Putamen (tissue), 1 donor: ENCODE measurements at places on chromosomes 12 and 14.

GRCh38 chr12:64029013-64029857 is 184.7 kb downstream of the SRGAP1 start:
- no peak for DNase-seq

GRCh38 chr12:81170072-81170471 is 92.2 kb downstream of the ACSS3 start:
- DNase-seq, result no peak

DNA sequence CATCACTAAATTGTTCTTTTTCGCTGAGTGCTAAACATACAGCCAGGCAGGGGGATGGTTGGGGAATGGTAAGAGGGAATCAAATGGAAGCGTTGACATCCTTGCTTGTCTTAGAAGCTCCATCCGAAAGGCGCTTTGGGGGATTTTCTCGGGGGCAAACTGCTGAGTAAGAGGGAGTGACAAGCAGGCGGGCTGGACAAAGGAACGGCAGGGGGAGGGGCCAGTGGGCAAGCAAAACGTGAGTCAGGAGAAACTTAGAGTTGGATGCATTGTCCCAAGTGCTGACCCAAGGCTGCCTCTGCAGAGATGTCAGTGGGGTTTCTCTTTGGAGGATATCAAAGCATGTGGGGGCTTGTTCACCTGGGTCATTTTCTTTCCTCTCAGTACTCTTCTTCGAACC is 480.5 kb downstream of the VRK1 start:
- DNase-seq, result no peak

DNA sequence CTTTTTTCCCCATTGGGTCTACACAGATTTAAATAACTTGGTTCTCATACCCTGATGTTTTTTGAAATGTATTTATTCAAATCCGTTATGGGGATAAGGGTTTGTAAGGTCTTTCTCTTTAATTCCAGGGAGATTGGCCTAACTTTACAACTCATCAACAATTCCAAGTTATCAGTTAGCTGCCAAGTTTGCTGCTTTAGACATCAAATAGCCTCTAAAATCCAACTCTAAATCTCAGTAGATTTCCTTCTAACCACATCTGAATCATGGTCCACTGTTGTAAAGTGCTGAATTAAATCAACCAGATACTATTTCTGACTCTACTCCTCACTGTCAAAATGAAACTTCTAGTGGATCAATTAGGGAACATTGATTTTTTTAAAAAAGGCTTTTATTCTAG is 364.1 kb upstream of the E2F7 start:
- no peak for DNase-seq

DNA sequence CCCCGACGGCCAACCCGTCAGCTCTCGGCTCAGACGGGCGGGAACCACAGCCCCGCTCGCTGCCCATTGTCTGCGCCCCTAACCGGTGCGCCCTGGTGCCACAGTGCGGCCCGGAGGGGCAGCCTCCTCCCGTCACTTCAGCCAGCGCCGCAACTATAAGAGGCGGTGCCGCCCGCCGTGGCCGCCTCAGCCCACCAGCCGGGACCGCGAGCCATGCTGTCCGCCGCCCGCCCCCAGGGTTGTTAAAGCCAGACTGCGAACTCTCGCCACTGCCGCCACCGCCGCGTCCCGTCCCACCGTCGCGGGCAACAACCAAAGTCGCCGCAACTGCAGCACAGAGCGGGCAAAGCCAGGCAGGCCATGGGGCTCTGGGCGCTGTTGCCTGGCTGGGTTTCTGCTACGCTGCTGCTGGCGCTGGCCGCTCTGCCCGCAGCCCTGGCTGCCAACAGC is at the start of gene WNT1:
TSS of gene WNT1 (plus strand) at position 32 of the 450 bp plus-strand sequence. CDS start at position 361, 329 bp downstream.
- DNase-seq, result no peak

DNA sequence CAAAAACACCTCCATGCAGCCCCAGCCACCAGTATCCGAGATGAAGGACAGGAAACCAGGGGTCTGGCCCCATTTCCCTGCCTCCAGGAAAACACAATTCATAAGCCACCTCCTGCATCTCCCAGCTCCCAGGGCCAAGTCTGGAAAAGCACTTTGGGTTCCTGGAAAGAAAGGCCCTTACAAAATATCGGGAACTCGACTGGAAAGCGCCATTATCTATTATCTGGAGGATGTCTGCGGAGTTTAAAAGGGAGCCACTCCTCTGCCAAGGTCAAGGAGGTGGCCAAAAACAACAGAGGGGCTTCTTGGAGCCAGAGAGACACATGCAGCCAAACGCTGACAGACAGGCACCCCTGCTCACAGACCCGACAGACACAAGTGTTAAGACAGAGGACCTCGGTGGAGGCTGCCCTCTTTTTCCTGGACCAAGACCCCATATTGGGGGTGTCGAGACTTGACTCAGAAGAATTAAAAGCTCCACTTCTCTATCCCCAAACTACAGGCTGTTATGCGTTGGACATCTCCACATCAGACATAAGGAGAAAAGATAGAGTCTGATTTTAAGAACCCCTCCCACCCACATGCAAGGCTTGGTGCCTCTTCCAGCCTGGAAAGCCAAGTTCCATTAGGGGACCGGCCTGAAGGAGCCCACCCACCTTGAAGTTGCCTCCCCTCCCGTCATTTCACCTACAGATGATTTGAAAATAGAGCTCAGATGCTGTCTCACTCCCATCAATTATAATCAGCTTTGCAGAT is 9.6 kb downstream of the ACTN1 start:
- DNase-seq, result no peak

GRCh38 chr14:75371297-75371696 is 56.5 kb upstream of the JDP2 start:
- DNase-seq, result no peak

DNA sequence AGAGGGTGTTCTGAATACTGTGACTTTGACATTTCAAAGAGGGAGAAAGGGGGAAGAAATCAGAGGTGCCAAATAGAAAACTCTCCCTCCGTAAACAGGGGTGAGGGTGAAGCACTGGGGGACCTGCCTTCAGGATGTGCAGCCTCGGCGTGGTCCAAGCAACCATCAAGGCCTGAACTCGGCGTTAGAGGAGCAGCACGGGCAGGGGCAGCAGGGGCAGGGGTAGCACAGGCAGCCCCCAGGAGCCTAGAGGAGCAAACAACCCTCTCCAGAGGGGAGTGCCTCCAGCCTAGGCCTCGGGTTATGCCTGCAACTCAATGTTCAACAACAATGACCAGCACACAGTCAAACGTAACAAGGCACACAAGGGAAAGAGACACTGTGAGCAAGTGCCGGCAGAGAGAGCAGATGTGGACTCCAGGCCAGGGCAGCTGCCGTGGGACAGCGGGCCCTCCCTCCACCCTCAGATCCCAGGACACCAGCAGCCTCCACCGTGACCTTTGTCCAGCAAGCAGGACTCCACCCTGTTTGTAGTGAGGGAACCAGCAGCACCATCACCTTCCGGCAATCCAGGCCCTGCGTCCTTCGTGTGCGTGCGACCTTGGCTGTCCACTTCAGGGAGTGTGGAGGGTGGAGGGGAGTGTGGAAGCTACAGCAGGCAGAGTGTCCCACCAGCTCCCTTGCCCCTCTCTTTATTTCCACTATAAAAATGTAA is 18.0 kb downstream of the GALNT9 start:
- no peak for DNase-seq

- no peak for DNase-seq
Measured at GRCh38 chr14:55341781-55342180, 69.8 kb downstream of the ATG14 start.

- no peak for DNase-seq
Measured at GRCh38 chr12:98253207-98254037, 262.0 kb upstream of the TMPO start.

GRCh38 chr14:91220581-91221000 is 23.9 kb downstream of the GPR68 start:
- no peak for DNase-seq

- DNase-seq, result no peak
Measured at GRCh38 chr12:122318607-122319605, 52.6 kb upstream of the VPS33A start.

GRCh38 chr12:2691006-2691344 is 103.8 kb upstream of the FKBP4 start:
- DNase-seq, result no peak

- DNase-seq, result no peak
Measured at GRCh38 chr12:88472775-88473174, 107.5 kb downstream of the KITLG start.

DNA sequence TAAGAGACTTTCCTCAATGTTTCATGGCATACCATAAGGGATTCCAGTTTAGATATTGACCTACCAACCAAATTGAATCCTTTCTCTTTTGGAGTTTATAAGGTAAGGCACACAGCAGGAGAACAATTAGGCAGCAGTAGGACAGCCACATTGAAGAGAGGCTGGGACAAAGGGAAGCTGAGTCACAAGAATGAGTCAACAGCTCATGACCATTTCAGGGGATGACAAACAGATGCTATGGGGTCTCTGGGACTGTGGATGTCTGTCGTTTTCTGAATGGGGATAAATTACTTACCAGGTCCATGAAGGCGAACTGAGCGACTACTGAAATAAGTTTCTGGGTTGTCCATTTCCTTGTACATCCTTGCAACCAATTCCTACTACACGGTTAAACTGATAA is 48.6 kb upstream of the E2F7 start:
- no peak for DNase-seq

- DNase-seq, result no peak
Measured at GRCh38 chr12:45464699-45465098, 248.8 kb downstream of the ANO6 start.

- no peak for DNase-seq
Measured at GRCh38 chr12:103848917-103849491, 8.0 kb upstream of the NT5DC3 start.

DNA sequence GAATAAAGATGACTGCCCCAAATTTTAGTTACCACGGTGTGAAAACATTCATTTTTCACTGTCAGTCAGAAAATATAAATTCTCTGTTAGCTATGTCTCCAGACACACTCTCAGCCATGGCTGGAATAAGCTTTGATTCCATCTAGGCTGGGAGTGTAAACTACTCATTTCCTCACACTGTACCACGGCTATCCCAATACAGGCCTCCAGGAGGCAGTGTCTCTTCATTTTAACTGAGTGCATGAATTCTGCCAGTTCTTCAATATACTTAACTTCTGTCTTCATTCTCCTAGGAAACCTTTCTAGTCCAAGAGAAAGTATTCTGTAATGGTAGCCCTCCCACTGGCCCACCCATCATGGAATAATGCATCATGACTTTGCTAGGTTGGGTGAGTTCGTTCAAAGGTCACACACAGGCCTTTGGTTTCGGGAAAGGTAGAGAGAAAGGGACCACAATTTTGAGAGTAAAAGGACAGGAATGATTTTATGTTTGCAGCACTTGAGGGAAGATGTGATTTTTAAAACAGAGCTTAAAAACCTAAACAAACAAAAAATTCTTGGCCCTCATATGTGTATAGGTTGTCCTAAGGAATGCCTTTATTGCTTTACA is 381.1 kb downstream of the SEC23A start:
- peak; percentile 74 for DNase-seq

DNA sequence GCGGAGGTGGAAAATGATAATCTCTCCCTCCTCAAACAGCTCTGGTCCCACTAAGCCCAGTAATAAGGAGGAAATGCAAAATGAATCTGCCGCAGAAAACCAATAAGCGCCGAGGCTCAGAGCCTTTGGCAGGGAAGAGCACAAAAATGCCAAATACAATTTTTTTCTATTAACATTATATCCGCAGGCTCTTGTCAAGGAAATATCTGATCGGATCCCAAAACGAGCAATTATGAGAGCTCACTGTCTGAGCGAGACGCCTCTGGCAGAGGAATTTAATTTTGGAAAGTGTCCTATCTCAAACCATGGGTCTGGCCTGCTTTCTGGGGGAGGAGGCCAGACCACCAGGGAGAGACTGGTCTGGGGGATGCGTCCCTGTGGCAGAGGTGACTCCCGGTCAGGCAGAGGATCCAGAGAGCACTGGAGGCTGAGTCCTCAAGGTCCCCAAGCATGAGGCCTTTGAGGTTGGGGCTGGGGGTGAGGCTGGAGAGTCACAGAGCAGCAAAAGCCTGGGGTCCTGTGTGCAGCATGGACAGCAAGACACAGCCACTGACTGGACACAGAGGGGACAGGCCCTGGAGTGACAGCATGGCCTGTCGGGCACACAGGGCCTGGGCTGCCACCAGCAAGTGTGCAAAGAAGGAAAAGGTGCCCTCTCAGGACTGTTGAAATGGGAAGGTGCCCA is 342.8 kb upstream of the SFSWAP start:
- DNase-seq, result no peak

DNA sequence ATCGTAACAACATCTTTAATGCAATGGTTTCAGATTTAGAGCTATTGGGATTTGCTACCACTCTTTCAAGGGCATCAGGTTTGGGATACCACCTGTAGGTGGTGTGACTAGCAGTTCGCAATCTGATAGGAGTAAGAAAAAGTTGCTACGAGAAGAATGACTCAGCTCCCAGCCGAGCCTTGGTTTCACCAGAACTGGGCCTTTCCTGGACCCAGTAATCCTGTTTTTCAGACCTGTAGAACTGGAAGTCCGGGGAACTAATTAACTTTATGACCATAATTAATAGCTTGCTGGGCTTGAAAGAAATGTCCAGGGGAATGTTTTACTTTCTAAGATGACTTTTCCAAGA is 770 bp downstream of the ABHD4 start:
- no peak for DNase-seq

DNA sequence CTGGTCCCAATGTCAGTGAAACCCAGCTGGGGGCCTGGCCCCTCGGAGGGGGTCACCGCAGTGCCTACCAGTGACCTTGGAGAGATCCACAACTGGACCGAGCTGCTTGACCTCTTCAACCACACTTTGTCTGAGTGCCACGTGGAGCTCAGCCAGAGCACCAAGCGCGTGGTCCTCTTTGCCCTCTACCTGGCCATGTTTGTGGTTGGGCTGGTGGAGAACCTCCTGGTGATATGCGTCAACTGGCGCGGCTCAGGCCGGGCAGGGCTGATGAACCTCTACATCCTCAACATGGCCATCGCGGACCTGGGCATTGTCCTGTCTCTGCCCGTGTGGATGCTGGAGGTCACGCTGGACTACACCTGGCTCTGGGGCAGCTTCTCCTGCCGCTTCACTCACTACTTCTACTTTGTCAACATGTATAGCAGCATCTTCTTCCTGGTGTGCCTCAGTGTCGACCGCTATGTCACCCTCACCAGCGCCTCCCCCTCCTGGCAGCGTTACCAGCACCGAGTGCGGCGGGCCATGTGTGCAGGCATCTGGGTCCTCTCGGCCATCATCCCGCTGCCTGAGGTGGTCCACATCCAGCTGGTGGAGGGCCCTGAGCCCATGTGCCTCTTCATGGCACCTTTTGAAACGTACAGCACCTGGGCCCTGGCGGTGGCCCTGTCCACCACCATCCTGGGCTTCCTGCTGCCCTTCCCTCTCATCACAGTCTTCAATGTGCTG is 11.0 kb downstream of the ZBTB39 start:
- DNase-seq, result no peak

GRCh38 chr14:89137526-89138163 is 279.4 kb downstream of the FOXN3 start:
- no peak for DNase-seq

GRCh38 chr12:67735868-67736267 is 87.3 kb downstream of the DYRK2 start:
- no peak for DNase-seq

DNA sequence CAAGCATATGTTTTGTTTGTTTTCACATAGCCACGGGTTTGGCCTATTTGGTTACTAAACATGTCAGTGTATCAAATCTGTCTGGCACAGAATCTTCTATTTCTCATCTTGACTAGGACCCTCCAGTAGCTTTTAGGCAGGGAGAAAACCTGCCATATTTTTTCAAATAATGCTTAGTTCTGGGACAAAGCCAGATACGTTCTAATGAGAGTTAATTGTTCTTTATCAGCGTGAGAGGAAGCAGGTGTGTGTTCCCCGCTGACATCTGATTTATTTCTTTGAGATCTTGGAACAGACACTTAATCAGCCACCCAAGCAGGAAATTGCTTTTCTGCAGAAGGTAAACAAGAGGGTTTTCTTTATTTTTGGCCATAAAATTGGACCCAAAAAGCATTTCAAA is 54.8 kb downstream of the GOLGA5 start:
- DNase-seq, result no peak
